NCI-H510A treated with DMSO at 0.1 percent for 48 hours (cell line): ENCODE measurements at places on chromosomes 11 and 22.
A peak's percentile ranks its signal among the peaks of the same experiment; 100 is the strongest.

- DNase-seq, result peak; percentile 27
Measured at GRCh38 chr11:45930031-45930794, 7.8 kb downstream of the LARGE2 start.

DNA sequence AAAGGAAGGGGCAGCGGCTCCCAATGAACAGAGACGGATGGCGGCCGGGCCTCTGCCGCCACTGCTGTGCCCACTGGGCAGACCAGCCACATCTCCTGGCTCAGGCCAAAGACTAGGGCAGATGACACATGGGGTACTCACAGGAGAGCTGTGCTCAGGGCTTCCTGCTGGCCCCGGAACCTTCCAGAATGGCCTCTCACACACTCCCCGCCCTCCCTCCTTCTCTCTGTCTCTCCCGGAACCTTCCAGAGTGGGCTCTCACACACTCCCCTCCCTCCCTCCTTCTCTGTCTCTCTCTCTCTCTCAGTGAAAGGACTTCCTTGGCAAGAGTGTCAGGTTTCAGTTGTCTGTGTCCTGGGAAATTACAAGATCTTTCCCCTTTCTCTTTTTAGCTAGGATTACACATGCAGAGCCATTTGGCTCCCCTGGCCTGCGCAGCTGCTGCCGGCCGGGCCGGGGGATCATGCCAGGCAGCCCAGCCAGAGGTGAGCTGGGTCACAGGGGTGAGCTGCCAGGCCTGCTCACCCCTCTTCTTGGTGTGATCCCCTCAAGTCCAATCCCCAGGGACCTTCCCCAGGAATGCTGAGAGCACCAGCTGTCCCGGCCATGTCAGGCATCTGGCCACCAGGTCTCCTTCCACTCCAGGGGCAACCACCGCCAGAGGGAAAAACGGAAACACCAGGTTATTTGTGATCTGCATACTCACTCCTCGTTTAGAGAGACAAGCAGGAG is 45.3 kb upstream of the ADA2 start:
- peak; percentile 36 for DNase-seq

- no peak for DNase-seq
Measured at GRCh38 chr22:23850136-23850611, 7.5 kb upstream of the SLC2A11 start.

- no peak for DNase-seq
Measured at GRCh38 chr11:67345247-67345919, 8.0 kb downstream of the POLD4 start.

DNA sequence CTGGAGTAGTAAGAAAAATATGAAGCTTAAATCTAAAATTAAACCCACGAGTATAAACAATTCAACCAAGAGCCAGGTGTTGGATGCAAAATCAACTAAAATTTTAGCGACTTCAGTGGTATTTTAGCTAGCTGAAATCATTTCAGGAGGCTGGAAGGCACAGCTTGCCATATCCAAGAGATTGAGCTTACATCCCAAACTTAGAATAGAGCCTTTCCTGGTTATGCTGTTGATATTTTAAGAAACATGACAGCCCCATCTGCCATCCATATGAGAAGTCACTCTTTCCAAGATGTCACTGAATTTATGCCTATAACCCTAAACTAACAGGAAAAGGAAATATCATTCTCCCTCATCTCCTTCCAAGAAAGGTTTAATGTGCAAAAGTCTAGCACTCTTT is 334.0 kb downstream of the KCNA4 start:
- no peak for DNase-seq

GRCh38 chr11:124313849-124314248 is at the start of gene OR8D1:
TSS of gene OR8D1 (minus strand) at chr11:124313949. CDS start at chr11:124310766, 3,183 bp downstream.
- no peak for DNase-seq

DNA sequence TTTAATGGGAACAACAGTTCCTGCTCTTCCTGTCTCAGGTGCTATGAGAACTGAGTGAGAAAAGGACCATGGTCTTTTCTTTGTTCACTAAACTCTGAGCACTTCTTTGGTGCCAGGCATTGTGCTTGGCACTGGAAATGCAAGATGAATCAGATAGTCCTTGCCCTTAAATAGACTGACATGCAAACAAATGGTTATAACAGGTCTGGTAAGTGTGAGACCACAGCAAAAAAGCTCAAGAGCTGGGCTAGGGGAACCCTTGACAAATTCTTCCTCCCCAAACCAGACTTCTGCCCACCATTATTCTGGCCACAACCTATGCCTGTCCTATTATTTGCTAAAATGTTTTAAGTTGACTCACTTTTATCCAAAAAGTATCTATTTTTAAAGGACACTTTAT is 5.1 kb downstream of the SLC43A3 start:
- DNase-seq, result no peak

DNA sequence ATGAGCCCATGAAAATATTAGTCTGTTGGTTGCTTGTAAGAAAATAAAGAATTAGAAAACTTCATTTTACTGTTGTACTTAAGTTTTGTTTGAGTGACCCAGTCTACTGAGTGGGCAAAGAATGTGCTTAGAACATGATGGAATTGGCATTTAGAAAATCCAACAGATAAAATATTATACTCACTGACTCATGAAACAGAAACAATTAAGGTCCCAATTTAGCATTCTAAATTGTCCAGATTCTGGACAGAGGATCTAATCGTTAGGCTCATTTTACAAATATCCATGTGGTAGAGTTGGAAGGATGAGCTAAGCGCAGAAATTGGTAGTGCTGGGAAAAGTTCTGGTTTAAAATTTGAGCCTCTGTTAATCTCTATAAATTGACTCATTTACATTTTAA is 45.4 kb downstream of the METTL15 start:
- no peak for DNase-seq

GRCh38 chr22:33492210-33492651 is 428.0 kb downstream of the LARGE1 start:
- no peak for DNase-seq

GRCh38 chr11:12674936-12675696 is 895 bp downstream of the TEAD1 start:
- DNase-seq, result peak; percentile 23

- no peak for DNase-seq
Measured at GRCh38 chr11:40010011-40010410, 1449.4 kb downstream of the LRRC4C start.

- DNase-seq, result no peak
Measured at GRCh38 chr11:5737670-5738392, 1.6 kb downstream of the OR56B1 start.

GRCh38 chr11:87437844-87438223 is 400.1 kb downstream of the TMEM135 start:
- DNase-seq, result no peak

GRCh38 chr11:2215230-2215560 is 43.6 kb upstream of the TH start:
- no peak for DNase-seq

GRCh38 chr11:92834296-92835020 is 135.0 kb upstream of the MTNR1B start:
- no peak for DNase-seq

- no peak for DNase-seq
Measured at GRCh38 chr22:39431216-39431801, 25.5 kb upstream of the MGAT3 start.

DNA sequence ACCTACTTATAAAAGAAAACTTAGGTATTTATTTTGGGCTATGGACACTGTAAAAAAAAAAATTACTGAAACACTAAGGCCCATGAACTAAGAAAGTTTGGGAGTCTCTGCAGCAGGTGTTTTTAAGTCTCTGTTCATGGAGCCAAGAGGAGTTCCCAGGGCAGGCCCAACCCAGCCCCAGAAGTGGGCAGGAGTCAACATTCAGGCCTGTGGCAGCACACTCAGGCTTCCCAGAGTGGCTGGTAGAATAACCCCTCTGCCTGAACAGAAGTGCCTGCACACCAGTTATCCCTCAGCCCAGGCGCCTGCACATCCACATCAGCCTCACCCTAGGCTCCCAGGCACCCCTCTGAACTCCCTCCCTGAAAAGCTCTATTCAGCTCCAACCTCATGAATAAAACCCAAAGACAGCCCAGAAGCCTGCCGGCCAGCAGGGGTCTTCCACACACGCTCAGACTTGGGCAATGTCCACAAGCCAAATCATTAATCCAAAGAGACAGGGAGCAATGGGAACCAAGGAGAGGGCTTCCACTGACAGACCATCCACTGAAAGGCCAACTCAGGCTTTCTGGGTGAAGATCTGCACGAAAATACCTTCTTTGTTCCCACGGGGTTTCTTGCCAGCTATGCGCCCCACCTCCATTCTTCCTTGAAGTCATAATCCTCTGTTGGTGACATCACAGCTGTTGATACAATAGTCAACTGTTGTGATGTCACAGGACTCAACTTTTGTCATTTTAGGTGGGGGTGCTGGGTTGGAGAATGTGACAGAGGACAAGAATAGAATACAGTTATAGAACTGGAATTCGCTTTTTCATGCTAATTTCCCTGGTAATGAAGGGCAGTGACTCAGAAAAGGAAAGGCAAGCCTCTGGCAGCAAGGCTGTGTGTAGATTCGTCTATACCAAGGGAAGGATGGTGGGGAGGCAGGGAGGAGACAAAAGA is 83.7 kb downstream of the RPL27A start:
- no peak for DNase-seq

- DNase-seq, result no peak
Measured at GRCh38 chr11:128048121-128048520, 539.2 kb downstream of the ETS1 start.

GRCh38 chr11:14290422-14290821 is 68.6 kb downstream of the RRAS2 start:
- DNase-seq, result no peak

GRCh38 chr22:44398856-44399837 is 86.4 kb upstream of the SHISAL1 start:
- no peak for DNase-seq

GRCh38 chr11:6608011-6608410 is 4.0 kb downstream of the TAF10 start:
- no peak for DNase-seq

DNA sequence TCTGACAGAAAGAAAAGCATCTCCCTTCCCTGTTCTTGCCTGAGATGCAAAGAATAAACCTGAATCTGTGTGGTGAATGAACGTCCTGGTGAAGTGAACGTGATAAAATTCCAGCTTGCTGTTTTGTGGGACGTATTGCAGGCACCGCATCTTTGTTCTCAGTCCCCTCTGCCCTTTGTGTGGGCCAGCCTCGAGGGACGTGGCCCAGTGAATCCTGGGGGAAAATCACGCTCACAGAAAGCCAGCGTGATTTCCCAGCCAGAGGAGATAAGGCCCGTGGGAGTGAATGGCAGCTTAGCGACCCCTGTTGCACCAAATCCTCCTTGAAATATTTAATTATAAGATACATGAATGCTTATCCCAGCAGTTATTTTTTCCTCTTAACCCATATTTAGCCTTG is 129.1 kb downstream of the COMMD9 start:
- no peak for DNase-seq

GRCh38 chr11:35303596-35304385 is 115.6 kb downstream of the SLC1A2 start:
- DNase-seq, result no peak

GRCh38 chr11:104997288-104997687 is 25.7 kb downstream of the CASP5 start:
- no peak for DNase-seq

DNA sequence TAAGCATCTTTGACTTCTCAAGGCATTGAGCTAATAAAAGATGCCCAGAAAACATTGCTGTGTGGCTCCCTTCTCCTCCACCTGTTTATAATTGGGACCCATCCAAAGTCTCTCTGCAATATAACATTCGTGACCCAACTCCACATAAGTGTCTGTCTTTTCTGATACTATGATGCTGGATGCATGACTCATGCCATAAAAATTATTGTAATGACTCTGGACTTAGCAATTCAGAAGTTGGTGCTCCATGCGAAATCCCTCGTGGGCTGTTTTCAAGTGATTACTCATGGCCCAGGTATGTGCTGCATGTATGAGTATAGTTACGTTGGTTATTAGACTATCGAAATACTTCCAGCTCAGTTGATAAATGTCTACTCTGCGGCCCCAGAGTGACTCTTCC is 11.7 kb downstream of the FJX1 start:
- no peak for DNase-seq

- DNase-seq, result no peak
Measured at GRCh38 chr11:10108915-10109680, 184.9 kb downstream of the SBF2 start.

DNA sequence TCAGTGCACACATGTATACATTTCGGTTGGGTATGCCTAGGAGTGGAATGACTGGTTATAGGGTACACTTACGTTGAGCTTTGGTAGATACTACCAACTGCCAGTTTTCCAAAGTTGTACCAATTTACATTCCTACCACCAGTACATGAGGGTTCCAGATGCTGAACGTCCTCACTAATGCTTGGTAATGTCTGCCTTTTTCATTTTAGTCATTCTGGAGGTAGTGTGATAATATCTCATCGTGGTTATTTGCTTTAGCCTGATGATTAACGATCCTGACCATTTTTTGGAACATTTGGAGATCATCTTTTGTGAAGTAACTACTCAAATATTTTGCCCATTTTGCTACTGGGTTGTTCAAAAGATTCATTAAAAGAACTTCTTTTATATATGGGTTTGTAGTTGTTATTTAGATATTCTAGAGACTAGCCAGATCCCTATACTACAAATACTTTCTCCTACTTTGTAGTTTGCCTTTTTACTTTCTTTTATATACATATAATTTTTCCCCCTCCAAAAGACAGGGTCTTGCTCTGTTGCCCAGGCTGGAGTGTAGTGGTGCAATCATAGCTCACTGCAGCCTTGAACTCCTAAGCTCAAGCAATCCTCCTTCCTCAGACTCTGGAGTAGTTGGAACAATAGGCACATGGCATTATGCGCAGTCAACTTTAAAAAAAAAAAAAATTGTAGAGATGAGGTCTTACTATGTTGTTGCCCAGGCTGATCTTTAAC is 62.1 kb downstream of the RBFOX2 start:
- DNase-seq, result no peak

GRCh38 chr11:250740-251299 is 14.0 kb downstream of the PSMD13 start:
- peak; percentile 9 for DNase-seq

- DNase-seq, result no peak
Measured at GRCh38 chr11:31870609-31871309, 59.6 kb upstream of the PAX6 start.

- no peak for DNase-seq
Measured at GRCh38 chr11:78691215-78691614, 116.6 kb upstream of the NARS2 start.

DNA sequence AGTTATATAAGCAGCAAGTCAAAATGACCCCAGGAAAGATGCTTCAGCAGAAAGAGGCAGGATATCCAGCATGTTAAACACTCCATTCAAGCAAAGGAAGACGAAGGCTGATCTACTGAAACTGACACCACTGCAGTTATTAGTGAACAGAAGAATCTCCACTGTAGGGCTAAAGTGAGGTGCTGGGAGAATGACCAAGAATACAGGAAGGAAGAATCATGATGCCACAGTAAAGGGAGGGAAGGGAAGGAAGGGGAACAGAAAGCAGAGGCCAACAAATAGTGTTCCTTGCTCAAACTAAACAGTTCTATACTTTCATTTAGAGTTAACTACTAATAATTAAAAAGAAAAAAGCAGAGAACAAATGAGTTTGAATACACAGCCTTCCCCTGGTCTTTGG is 92.5 kb downstream of the SIK3 start:
- no peak for DNase-seq
